ENCODE measurements at places on chromosomes 16 and 17.

DNA sequence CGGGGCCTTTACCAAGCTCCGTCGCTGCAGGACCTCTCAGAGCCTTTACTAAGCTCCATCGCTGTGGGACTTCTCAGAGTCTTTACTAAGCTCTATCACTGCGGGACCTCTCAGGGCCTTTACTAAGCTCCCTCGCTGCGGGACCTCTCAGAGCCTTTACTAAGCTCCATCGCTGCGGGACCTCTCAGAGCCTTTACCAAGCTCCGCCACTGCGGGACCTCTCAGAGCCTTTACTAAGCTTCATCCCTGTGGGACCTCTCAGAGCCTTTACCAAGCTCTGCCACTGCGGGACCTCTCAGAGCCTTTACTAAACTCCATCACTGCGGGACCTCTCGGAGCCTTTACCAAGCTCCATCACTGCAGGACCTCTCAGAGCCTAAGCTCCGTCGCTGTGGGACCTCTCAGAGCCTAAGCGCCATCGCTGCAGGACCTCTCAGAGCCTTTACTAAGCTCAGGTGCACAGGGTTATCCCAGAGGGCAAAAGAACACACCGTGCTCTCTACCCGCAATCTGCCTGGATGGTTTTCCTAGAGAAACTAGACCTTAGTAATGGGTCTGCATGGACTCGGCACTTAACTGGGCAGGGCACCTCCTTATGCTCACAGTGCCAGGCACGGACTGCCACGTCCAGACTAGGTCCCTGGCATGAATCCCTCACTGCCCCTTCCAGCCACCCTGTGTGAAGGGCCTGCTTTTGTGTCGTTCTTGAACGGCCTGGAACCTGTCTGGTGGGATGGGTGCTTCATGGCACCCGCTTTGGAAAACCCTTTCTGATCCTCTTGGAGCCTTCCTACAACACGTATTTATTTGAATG, 69.2 kb upstream of the DOC2B start:
- DNase-seq = no peak

DNA sequence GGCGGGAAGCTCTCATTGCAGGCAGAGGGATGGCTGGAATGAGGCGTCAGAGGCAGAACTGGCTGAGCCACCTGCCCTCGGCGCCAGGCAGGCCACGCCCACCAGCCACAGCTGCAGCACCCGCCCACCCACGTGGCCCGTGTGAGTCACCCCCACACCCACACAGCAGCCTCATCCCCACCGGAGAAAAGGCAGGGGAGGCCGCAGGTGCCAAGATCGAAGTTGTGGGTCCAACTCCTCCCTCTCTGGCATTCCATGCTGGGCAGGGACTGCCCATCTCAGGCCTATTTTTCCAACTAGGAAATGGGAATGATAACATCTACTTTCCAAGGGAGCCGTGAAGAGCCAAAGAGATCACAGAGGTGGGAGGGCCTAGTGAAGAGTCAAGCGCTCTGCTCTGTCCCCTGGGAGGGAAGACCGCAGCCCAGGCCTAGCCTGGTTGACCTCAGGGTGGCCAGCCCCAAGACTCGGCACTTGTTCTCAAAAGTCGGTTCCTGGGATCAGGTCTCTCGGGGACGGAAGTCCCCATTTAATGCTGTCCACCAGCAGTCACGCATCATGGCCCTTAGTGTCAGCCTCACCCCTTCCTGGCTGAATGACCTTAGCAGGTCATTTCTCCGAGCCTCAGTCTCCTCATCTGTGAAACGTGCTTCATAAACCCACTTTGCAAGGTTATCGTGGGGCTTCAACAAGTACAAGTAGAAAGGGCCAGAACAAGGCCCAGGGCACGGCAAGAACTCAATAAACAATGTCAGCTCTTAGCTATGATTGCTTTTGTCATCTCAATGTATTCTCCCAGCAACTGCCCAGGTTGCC, at the start of gene TRPV3:
Gene TRPV3, minus strand, starts transcription at position 45 of the 816 bp plus-strand sequence. CDS start 2,962 bp downstream, outside the sequence.
- DNase-seq = no peak

- DNase-seq = no peak
Measured at GRCh38 chr17:45425125-45425983, 7.3 kb downstream of the ARHGAP27 start.

DNA sequence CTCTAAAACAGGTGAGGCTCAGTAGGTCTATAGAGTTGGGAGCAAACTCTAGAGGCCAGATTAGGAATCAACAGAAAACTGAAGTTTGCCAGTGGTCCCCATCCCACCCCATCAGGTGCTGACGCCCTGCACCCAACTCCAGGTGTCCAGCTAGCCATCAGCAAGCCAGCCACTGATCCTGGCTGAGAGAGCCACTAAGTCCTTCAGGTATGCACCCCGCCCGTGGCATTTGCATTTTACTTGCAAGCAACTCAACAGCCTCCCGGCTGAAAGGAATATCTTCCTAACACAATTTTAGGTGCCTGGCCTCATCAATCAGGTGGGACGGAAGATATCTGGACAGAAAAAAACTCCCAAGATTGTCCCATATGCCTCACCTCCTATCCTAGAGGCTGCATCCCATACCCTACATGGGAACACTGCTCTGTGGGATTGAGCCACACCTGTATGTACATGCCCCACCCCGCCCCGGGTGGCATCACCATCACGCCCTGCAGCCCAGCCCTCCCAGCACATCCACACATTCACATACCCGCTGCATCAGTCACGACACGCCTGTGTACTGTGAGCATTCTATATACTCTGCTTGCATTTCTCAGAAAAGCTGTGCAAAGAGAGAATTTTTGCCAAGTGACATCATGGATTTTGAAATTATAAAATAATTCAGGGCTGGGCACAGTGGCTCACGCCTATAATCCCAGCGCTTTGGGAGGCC, 8.3 kb downstream of the OTOP3 start:
- no peak for DNase-seq

- no peak for DNase-seq
Measured at GRCh38 chr17:21275047-21275578, 9.4 kb upstream of the MAP2K3 start.

DNA sequence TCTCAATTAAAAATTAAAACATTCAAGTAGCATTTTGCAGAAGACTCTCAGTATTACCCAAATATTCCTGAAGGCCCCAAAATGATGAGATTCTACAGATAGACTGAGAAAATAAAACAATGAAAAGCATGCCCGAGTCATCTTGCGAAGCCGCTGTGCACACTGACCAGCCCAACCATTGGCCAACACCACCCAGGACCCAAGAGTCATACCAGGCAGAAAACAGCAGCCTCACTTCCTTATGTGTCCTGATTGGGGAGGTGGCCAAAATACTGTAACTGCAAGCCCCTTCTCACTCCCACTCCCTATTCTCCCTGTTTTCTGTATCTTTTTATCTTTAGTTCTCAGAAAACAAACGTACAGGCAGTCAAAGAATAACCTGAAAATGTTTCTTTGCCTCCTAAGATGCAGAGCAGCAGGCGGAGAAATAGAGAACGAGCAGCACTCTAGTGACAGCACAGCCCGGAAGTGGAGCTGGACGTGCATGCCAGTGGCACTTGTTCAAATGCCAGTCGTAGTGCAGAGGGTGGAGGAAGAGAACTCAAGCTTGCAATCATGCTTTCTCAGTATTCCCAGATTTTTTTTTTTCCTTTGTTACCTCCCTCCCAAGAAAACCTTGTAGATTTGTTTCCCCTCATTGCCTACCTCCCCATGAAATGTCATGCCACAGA, 182.3 kb upstream of the SOX9 start:
- DNase-seq = no peak

DNA sequence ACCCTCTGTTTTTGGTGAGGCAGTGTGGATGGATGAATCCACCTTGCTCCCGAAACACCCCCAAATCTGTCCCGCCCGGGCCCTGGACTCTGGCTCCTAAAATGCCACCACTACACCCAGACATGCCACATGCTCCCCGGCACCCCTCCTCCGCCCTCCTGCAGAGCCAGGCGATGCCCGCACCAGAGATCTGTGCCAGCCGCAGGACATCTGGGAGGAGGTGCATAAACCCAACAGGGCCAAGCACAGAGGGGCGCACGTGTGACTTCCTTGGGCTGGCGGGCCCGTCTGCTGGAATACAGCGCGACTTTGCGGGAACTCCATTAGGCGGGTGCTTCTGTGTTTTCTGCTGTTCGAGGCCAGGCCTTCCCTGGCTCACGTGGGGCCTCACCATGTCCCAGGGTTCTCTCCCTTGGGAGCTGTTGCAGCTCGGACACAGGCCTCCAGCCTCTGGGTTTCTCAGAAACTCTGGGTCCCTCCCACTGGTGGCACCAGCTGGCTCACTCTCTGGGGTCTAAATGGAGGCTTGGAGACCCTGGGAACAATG, 14.1 kb upstream of the ACSF3 start:
- no peak for DNase-seq

GRCh38 chr17:74954115-74954514, 18.4 kb downstream of the OTOP3 start:
- DNase-seq = no peak

DNA sequence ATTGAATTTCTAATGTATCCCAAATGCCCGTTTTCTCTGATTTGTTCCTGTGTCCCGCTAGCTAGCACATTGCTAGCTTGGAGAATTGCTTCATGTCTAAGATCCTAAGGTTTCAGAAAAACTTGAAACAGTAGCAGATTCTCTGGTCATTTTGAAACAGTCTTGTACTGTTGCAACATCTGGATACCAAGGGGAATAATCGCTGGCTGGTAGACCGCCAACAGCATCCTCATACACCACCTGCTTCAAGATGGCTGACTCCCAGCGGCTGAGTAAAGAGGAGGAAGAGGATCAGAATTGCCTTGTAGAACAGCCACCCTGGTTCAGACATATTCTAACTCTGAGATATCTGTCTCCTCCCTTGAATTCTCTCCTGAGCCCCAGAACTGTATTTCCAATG, 226.7 kb upstream of the ELAC2 start:
- no peak for DNase-seq

- DNase-seq = no peak
Measured at GRCh38 chr16:86019446-86020047, 120.6 kb downstream of the IRF8 start.

DNA sequence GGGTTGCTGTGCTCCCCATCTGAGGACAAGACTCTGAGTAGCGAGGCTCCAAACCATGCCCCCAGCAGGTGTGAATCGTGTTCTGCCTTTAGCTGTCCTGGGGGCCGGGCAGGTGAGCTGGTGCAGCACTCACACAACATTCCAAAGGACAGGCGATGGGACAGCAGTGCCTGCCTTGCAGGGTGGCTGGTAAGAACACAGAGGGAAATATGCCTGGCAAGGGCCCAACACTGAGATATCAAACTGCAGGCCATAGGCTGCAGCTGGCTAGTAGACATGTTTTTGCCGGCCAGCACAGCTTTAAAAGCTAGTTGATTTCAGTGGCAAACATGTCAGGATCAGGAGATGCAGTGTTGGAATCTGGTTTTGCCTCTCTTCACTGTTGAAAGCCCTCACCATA, 23.6 kb downstream of the CLEC16A start:
- DNase-seq = no peak

GRCh38 chr17:49747632-49748031, 16.3 kb downstream of the FAM117A start:
- DNase-seq = no peak

- no peak for DNase-seq
Measured at GRCh38 chr16:23072769-23073549, 76.3 kb downstream of the USP31 start.

DNA sequence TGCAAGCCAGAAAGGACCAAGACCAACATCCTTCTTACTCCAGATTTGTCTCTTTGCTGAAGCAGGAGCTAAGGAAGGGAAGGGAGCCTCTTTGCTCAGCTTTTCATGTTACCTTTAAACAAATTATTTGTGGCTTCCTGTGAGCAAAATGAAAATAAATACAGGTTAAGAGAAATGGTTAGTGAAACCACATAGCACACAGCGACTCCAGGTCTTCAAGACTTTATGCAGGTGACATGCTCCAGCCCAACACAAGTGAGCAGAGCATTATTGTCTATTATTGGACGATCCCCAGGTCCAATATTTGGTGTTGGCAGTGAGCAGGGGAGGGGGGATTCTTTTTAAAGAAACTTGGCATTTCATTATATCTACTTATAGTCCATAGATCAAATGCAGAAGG, 53.3 kb downstream of the SALL1 start:
- DNase-seq = no peak

- DNase-seq = no peak
Measured at GRCh38 chr16:85365120-85365519, 248.0 kb upstream of the GSE1 start.

DNA sequence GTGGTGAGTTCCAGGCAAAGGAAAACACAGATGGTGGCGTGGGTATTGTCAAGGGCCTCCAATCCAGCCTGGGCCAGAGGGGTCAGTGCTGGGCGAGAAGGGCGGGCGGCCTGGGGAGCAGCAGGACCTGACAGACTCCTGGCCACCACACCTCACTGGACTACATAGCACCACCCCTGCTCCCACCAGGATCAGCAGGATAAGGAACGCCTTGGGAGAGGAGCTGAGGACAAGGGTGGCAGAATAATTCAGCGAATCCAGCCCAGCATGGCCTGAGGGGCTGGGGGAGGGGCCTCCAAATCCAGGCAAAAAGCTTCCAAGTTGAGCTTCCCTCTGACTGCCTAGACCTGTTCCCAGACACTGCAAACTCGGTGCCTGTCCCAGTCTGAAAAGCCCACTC, 6.5 kb downstream of the DLX4 start:
- DNase-seq = no peak

GRCh38 chr16:85519540-85520231, 93.4 kb upstream of the GSE1 start:
- DNase-seq = no peak

- DNase-seq = no peak
Measured at GRCh38 chr16:81158964-81159363, 62.8 kb upstream of the GCSH start.

- DNase-seq = no peak
Measured at GRCh38 chr17:79483842-79484241, 127.0 kb downstream of the RBFOX3 start.

- no peak for DNase-seq
Measured at GRCh38 chr17:29769225-29769624, 146.5 kb upstream of the CORO6 start.

DNA sequence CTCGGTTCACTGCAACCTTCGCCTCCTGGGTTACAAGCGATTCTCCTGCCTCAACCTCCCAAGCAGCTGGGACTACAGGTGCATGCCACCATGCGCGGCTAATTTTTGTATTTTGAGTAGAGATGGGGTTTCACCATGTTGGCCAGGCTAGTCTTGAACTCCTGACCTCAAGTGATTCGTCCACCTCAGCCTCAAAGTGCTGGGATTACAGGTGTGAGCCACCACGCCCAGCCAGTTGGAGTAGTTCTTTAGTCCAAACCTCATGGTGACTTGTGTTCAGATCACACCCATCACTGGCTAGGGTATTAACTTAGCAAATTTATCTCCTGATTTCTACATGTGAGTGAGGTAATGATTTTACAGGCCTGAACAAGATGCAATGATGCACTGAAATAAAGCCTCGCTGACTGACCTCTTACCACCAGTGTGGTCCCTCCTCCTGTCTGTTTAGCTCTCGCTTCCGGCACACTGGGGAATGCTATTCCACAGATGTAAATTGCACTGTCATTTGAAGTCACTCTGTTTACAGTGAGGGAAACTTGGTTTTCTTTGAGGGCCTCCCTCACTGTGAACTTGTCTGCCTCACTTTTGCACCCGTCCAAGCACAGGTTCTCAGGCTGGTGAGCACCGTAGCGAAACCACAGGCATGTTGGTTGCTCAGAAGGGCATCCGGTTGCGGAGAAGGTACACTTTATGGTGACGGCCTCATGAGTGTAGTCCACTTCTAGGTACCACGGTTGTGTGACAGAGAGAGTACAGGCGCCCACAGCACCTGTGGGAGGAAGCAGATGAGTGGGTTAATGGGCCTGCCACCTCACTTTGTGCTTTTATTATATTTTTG, 5.5 kb downstream of the IGSF6 start:
- DNase-seq = no peak

GRCh38 chr17:63082952-63083351, 116.9 kb downstream of the TANC2 start:
- no peak for DNase-seq

GRCh38 chr16:51577621-51578303, 426.7 kb upstream of the SALL1 start:
- DNase-seq = no peak
